ENCODE measurements at places on chromosomes 5 and 9. TPM values are rescaled to one million over a fixed set of nuclear protein-coding genes. Genes with fewer than 3 reads are reported as not detected.

Gene UTP15
- 46.5 TPM for total RNA-seq

Gene CRB2
- not detected for total RNA-seq

DNA sequence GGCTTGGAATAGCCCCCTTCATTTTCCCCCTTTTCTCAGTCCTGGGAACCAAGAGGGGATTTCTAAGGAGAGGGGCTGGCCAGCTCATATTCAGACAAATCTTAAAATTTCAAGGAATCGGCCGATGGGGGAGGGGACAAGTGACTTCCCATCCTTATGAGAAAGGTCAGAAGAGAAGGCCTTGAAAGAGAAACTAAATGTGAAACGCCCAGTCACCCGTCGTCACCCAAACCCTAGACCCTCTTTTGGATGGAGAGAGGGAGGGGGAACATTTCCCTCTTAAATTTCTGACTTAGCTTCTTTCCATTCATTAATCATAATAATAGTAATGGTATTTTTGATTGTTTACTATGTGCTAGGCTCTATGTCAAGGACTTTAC is 850 bp upstream of the CCL19 start:
- no peak for DNase-seq

DNA sequence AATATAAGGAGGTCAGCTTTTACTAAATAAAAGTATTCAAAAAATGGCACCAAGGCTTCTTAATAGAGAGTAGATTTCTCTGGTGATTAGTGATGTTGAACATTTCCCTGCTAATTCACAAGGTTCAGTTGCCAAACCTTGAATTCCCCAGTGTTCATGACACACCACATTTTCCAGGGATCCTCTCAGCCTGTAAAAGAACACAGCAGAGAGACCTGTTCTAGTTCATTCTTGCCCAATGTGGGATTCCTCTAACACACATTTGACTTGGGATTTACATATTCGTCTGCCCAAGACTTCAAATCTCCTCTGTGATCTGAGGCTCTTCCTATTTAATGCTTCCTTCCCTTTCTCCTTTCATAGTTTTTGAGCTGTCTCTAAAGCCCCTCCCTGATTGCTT is 273.2 kb upstream of the CDH9 start:
- DNase-seq, result no peak

- peak; percentile 4 for DNase-seq
Observed at GRCh38 chr9:85522459-85523092, 219.2 kb downstream of the AGTPBP1 start.

GRCh38 chr9:95820074-95820473 is 55.4 kb upstream of the ERCC6L2 start:
- DNase-seq, result no peak

Gene ZFP2
- total RNA-seq, result 1.9 TPM

DNA sequence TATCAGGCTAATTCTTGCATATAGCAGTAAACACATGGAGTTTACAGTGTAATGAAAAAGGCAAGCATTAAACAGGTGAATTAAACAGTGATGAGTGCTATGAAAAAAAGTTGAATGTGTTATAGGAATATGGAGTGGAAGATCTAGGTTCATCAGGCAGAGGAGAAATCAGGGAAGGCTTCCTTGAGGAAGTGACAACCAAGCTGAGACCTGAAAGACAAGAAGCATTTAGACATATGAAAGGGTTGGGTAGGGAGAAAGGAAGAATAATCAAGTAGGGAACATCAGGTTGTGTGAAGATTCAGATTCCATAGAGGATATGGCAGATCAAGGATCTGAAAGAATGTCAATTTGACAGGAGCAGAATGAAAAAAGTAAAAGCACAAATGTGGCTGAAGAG is 612.5 kb downstream of the PRELID2 start:
- no peak for DNase-seq

DNA sequence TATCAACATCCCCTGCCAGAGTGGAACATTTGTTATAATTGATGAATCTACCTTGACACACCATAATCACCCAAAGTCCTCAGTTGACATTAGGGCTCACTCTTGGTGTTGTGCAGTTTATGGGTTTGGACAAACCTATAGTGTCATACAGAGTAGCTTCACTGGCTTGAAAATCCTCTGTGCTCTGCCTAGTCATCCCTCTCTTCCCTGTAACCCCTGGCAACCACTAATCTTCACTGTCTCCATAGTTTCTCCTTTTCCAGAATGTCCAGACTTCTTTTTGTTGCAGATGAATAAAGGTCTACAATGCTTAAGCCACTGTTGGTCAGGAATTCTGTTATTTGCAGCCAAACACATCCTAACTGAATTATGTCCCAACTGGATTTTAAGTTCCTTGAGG is 22.5 kb upstream of the SUB1 start:
- no peak for DNase-seq

DNA sequence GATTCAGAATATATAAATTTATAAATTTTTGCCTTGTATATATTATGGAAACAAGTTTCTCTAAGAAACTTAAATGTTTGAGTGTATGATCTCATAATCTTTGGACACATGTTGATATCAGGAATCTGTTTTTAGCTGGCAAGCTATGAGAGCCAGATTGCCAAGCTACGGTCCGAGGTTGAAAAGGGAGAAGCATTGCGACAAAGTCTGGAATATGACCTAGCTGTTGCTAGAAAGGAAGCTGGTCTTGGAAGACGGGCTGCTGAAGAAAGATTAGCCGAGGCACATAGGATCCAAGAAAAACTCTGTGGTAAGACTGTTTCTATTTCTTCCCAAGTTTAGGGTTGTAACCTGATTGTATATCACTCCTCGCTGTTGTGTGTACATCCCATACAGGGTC is 25.9 kb downstream of the CCDC171 start:
- no peak for DNase-seq

Gene PDCD1LG2
- 0.56 TPM for total RNA-seq

DNA sequence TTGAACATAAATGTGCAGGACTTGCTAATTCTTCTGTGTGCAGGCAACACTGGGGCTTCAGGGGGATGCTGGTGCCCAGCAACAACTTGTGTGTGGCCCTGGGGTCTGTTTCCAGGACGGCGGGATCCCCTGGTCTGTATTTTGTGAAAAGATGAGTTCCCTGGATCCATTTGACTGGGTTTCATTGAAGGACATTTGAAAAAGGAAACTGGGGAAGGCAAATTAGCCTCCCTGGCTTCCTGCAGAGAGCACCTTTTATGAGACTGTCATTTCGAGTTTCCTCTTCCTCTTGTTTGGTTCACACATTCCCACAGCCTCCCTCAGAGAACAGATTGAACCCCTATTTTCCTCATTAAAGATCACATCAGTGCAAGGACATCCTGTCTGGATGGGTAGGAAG is 63.1 kb downstream of the FOXI1 start:
- DNase-seq, result no peak

Gene NIPAL4
- 1.2 TPM for total RNA-seq

DNA sequence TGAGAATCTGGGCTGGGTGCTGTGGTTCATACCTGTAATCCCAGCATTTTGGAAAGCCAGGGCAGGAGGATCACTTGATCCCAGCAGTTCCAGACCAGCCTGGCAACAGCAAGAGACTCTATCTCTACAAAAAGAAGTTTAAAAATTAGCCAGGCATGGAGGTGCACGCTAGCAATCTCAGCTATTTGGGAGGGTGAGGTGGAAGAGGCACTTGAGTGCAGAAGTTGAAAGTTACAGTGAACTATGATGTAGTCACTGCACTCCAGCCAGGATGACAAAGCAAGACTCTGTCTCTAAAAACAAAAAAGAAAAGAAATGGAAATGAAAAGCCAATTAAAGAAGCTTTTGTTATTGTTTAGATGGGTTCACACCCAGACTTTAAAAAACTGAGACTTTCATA is 131.6 kb upstream of the RASA1 start:
- DNase-seq, result no peak

Gene IL4
- total RNA-seq, result not detected

- no peak for DNase-seq
Observed at GRCh38 chr9:133848471-133849109, 110.4 kb upstream of the SARDH start.

GRCh38 chr5:118891252-118891651 is 97.1 kb downstream of the DTWD2 start:
- DNase-seq, result no peak

DNA sequence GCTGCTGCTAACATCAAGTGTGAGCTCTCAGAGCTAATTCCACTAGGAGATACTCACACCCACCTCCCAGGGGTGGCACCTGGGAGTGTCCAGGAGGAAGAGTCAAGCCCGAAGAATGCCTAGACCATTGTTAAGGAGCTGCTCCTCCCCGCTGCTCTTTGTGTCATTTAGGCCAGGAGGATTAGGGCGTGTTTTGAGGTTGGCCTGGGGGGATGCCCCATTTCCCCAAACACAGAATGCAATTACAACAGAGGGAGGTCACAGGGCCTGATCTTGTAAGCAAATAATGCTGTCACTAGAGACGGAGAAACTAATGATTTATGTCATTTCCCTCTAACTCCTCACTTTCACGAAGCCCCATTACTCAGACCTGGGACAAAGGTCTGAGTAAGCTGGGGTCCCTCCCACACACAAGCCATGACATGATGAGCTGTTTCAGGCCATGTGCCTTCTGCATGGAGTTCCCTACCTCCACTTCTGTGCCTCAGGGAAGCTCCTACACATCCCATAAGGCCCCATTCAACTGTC is 312.5 kb downstream of the ACTL7B start:
- no peak for DNase-seq

Gene HAND1
- not detected for total RNA-seq

DNA sequence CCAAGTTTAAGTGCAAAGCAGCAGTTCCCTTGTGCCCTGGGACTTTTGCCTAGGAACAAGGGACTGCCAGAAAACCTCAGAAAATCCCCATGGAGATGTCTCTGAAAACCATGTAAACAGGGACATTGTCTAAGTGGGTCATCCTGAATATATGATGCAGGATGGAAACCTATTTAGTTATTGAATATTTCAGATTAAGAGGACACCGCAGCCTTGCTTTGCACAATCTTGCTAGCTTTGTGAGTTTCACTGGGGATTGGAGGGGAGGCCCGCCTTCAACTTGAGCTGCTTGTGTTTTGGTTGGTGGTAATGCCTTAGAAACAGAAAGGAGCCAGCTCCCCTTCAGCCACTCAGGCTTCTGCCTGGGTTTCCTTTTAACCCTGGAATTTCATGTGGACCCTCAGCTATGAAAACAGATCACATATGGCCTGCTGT is 112.8 kb downstream of the C9orf152 start:
- DNase-seq, result no peak

Gene PTGER4
- 75.2 TPM for total RNA-seq

DNA sequence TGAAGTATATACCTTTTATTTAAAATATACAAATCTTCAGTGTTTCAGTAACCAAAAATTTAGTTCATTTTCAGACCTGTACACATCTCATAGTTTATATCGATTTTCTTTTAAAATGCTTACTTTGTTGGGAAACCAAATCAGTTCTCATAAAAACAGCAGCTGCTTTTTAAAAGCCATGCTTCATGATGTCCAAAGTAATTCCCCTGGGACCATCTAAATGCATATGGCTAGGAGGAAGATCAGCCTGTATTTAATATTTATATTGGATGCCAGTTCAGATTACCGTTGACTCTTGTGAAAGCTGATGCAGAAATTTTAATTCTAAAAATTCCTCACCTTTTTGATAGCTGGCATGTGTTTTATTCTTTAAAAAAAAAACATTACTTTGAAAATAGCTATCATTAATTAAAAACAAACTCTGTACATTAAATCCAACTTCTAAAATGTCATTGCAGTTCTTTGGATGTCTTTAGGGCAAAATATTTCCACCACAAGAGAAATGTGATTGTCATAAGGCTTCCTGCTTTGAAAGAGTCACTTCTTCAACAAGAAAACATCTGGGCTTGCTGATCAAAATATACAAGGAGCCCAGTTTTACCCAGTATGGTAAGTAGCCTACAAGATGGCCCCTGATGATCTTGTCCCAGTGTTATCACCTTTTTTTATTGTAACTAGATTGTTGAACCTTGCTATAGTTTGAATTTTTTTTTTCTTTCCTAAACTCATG is 1242.9 kb upstream of the CDH6 start:
- no peak for DNase-seq

- DNase-seq, result no peak
Observed at GRCh38 chr5:110167384-110167783, 477.7 kb downstream of the MAN2A1 start.

DNA sequence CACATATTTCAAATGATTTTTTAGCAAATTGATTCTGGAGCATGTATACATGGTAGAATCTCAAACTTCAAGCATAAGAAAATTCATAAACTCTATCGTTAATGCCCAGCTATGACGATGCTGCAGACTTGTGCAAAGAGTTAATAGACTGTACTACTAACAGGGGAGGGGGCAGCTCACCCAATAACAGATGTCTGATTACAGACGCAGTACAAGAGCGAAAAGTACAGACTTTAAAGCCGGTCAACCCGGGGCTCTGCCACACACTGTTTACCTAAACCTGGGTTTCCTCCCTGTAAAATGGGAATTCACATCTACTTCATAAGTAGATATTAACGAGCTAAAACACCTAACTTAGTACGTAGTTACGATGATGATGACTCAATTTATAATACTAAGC is 651 bp downstream of the TRIM23 start:
- DNase-seq, result no peak

Gene SLC45A2
- total RNA-seq, result not detected

- no peak for DNase-seq
Observed at GRCh38 chr5:170986598-170986997, 124.8 kb downstream of the RANBP17 start.

DNA sequence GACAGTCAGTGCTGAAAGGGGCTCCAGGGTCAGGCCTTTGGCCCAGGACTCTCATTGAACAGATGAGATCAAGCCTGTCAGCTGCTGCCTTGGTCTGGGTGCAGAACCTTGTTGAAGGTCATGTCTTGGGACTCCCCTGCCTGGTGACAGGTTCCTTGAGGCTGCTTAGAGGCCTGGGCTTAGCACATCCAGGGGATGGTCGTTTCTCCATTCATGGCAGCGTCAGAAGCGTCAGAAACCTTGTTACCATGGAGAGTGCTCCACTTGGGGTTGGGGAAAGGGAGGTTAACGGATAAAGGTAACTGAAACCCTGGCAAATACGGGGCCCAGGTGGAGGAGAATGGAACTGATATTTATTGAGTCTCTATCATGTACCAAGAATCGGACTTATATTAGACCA is 8.8 kb downstream of the ARPC5L start:
- DNase-seq, result no peak

GRCh38 chr9:109098171-109098959 is 21.4 kb downstream of the TMEM245 start:
- DNase-seq, result no peak

- DNase-seq, result no peak
Observed at GRCh38 chr5:127568166-127568565, 50.7 kb downstream of the PRRC1 start.

Gene ARL14EPL
- total RNA-seq, result not detected

GRCh38 chr5:53368966-53369605 is 111.3 kb upstream of the FST start:
- no peak for DNase-seq

GRCh38 chr5:76601470-76601869 is 21.7 kb downstream of the F2RL2 start:
- peak; percentile 7 for DNase-seq

GRCh38 chr5:94830520-94830919 is 212.1 kb downstream of the SLF1 start:
- no peak for DNase-seq

- no peak for DNase-seq
Observed at GRCh38 chr5:66209350-66209749, 65.2 kb downstream of the SREK1 start.

GRCh38 chr9:37033682-37034304 is at the start of gene PAX5:
Gene PAX5 (minus strand): TSS chr9:37034268. CDS start chr9:37034031, 237 bp downstream.
- no peak for DNase-seq
